NCI-H1436 (cell line): ENCODE measurements at places on chromosomes 1 and 21.
A peak's percentile ranks its signal among the peaks of the same experiment; 100 is the strongest.

GRCh38 chr1:119516680-119517079, 9.7 kb downstream of the HSD3B1 start:
- no peak for DNase-seq

GRCh38 chr21:36656138-36656537, 42.8 kb upstream of the SIM2 start:
- no peak for DNase-seq

DNA sequence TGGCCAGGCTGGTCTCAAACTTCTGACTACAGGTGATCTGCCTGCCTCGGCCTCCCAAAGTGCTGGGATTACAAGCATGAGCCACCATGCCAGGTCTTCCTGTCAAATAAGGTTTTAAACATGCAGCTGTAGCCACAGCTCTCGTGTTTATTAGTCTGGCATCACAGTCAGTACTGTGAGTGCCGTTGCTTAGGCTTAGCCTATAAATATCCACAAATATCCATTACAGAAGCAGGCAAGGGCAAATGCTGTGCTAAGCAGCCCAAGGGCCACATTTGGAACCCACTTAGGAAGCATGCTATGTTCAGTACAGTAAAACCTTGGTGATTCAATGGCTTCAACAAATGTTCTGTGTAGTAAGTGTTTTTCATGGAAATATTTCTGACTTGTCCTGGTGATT, 75.9 kb downstream of the KIF1B start:
- DNase-seq: no peak

DNA sequence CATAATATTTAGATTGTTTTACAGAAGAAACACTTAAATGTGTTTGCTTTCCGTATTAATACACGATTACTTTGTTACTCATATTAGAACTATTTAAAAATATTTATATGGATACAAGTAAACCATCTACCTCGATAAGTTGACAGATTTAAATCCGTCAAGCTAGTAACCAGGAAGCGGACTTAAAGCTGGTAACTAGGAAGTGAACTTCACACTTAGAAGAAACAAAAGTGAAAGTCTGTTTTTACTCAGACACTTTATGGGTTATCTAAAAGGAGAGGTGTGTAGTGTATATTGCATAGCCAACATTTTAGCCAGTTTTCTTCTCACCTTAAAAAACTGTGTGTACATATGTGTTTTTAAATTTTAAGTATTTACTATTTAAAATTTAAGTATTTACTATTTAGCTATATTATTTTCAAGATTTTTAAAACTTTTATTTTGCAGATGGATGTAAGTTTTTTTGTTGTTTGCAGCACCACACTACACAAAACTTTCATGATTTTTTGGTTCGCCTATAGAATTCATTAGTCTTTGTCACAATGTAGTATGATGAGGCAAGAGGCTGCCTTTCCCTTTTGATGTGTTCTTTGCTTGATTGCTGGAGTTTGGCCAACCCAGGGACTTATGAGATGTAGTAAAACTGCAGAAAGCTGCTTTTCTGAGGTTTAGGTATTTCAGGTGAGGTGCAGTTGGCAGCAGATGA, 2.7 kb downstream of the USP25 start:
- no peak for DNase-seq

- DNase-seq: no peak
Observed at GRCh38 chr1:210920716-210921694, 212.9 kb downstream of the KCNH1 start.

- DNase-seq: peak; percentile 76
Observed at GRCh38 chr1:214281021-214281719, at the start of gene SMYD2. Gene SMYD2 (plus strand): TSS chr1:214281159. CDS start chr1:214281255, 96 bp downstream.

GRCh38 chr1:31761883-31762282, 2.3 kb downstream of the ADGRB2 start:
- DNase-seq: no peak

GRCh38 chr21:35399002-35399530, 350.0 kb upstream of the RUNX1 start:
- no peak for DNase-seq

DNA sequence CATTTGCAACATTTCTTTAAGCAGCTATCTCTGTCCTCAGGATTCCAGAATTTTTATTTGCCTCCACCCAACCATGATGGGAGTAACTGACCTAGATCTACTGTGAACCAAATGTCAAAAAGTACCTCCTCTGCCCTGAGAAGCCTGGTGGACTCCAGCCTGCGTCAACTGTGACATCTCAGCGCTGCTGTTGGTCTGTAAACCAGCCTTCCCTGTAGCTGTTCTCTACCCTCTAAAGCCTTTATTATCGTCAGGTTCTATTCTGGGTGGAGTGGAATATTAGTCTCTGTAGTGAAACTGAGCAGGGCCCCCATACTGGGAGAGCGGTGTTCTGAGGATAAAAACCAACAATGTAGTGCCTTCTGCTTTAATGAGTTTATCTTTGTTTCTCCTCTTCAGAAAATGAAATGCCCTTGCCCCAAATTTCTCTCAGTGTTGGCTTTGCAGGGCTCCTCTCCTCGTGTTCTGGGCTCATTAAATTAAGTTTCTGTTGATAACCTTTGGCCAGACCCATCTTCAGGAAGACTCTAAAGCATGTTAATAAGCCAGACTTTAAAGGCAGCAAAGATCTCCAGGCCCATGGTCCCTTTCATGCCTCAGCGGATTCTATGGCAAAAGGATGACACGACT, 223.1 kb upstream of the PLXNA2 start:
- no peak for DNase-seq

GRCh38 chr1:201136355-201137023, 9.5 kb upstream of the ASCL5 start:
- DNase-seq: no peak

DNA sequence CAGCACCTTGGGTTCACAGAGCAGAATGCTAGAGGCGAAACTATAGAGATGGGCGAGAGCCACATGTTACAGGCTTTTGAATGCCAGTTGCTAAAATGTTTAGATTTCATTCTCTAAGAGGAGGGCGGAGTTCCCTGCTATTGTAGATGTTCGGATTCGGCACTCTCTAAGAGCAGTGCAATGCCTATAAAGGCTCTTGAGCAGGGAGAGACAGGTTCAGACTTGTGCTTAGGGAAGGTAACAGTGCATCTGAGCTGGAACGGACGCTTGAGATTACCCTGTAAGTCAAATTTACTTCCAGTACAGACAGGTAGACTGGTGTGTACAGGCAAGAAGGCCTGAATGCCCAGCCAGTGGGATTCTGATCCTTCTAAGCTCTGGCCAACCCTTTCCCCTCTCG, 15.3 kb downstream of the LURAP1 start:
- DNase-seq: peak; percentile 79

DNA sequence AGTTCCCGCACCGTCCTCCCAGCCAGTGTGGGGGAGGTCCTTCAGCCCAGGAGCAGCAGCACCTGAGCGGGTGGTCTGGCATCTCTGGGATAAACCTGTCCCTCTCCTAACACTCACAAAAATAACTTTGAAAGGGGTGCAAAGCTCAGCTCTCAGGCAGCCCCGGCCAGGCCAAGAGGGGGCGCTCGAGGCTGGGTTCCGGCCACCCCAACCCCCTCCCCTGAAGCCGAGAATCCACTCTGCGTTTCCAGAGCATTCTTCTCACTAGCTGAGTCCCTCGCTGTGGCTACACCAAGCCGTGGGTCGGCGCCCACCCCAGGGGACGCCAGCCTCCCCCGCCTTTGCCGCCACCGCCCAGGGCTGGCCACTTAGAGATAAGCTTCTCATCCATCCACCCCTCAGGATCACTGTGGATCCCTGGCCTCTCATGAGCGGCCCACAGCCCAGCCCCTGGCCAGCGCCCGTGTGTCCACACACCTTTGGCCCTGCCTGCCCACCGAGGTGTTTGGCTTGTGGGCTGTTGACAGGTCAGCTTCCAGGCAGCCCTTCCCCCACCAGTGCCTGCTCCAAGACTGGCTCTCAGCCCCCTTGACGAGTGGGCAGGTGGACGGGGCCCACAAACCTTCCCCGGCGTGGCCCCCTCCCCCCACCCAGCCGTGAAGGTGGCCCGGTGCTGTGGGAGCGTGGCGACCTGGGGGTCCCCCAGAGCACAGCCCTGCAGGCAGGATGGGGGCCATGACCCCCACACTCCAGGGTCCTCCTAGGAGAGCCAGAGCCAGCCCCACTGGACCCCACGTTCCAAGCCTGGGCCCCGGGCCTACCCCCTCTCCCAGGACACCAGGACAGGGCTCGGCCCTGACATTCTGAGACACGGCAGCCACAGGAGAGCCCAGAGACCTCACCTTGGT, 1.9 kb downstream of the FTCD start:
- peak; percentile 55 for DNase-seq

- DNase-seq: no peak
Observed at GRCh38 chr1:29639741-29640427, 403.6 kb downstream of the PTPRU start.

- no peak for DNase-seq
Observed at GRCh38 chr1:247228133-247228532, 27.7 kb upstream of the VN1R5 start.

GRCh38 chr1:71823708-71824305, 458.5 kb downstream of the NEGR1 start:
- DNase-seq: no peak

DNA sequence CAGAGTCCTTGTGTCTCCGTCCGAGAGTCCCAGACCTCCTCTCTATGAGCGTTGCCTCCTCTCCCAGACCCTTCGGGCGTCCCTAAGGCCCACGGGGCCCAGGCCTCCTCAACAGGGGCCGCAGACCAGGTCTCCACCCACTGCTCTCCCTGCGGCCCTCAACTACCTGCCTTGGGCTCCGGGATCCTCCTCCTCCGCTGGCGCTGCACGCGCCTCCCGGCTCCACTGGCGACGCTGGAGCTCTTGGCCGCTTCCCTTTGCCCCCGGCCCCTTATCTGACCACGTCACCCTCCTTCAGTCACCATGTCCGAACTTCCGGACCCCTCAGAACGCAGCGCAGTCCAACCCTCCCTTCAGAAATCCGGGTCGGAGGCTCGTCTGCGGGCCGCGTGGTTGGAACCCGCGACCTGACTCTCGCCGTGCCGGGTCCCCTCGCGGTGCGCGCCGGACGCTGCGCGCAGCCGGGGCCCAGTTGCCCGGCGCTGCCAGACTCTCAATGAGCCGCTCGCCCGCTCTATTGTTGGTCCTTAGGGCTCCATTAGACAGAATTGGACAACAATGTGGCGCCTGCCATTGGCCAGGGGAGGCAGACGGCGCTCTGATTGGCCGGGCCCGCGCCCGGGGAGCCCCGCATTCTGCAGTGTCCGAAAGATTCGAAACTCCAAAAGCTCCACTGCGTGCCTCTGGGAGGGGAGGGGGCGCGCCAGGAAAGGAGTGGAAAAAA, at the start of gene DMRTA2:
Gene DMRTA2 (minus strand): TSS at position 498 of the 724 bp plus-strand sequence. CDS start 1,907 bp downstream, outside the sequence.
- DNase-seq: peak; percentile 82

GRCh38 chr1:10450156-10450814, 454 bp downstream of the CORT start:
- no peak for DNase-seq

GRCh38 chr1:8015036-8015808, 10.9 kb downstream of the ERRFI1 start:
- peak; percentile 46 for DNase-seq

GRCh38 chr1:214861615-214862014, 220.9 kb upstream of the KCNK2 start:
- DNase-seq: no peak

GRCh38 chr1:30229557-30229956, 493.8 kb downstream of the MATN1 start:
- DNase-seq: no peak

DNA sequence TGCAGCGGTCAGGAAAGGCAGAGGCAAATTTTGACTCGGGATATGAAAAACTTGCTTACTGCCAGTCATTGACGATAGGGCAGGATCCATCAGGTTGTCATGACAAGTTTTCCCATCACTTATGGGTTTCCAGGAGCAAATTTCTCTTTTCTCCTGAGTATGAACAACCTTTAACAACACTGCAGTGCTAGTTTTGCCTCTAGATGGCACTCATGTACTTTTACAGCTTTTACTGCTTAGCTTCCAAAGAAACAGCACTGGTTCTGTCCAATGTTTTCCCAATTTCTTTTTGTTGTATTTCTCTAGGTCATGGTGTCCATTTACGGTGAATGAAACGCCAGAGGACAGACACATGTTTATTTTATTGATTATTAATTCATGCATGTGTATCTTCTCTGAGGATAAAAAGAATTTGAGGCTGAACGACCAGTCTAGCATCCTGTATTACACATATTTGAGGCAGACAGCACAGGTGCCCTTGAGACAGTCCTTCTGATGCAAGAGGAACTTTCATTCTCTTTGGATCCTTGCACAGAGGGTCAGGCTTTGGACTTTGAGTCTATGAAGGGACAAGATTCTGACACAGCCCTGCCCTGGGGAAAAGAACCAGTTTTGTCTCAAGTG, 112.3 kb upstream of the TRABD2B start:
- DNase-seq: peak; percentile 59

GRCh38 chr1:169368406-169368769, 393 bp downstream of the BLZF1 start:
- no peak for DNase-seq

DNA sequence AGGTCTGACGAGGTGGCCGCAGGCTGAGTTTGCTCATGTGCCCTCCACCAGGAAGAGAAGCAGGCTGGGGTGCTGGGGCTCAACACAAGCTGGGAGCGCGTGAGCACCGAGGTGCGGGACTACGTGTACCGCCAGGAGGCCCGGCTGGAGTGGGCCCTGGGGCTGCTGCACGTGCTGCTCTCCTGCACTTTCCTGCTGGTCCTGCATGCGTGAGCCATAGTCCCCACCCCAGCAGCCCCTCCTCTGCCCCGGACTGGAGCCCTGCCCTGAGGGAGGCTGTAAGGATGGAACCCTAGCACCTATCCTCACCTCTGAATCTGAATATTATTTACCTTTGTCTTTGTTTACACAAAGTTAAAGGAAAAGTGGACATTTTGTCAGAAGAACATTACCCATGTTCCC, 7.8 kb upstream of the ADAM15 start:
- DNase-seq: no peak

DNA sequence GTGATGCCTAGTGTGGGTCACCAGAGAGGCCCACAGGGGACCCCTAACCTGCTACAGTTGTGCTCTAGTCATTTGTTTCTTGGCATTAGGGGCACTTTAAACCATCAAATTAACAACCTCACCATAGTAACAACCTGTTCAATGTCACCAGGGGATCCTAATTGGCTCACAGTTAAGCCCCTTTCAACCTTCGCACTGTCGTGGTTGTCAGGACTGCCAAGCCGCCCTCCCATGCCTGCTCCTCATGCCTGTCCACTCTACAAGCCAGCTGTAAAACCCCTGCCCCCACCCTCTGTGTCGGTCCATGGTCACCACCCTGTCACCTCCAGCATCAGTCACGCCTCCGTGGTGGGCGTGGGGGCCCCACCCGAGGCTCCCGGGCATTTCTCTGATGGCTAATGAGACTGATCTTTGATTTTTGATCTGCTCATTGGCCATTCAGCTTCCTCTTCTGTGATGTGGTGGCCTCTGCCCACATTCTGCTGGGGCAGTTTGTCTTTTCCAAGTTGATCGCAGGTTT, 96.6 kb downstream of the WDR4 start:
- no peak for DNase-seq

GRCh38 chr1:3881193-3881480, 18.9 kb downstream of the C1orf174 start:
- no peak for DNase-seq
